Stimulated activated CD8-positive, alpha-beta memory T cell treated with anti-CD3 and anti-CD28 coated beads, Interleukin-2, amount 100 ng/mL, for 1 hour (primary cell): ENCODE measurements at places on chromosomes 1 and 21.
A peak's percentile ranks its signal among the peaks of the same experiment; 100 is the strongest.

DNA sequence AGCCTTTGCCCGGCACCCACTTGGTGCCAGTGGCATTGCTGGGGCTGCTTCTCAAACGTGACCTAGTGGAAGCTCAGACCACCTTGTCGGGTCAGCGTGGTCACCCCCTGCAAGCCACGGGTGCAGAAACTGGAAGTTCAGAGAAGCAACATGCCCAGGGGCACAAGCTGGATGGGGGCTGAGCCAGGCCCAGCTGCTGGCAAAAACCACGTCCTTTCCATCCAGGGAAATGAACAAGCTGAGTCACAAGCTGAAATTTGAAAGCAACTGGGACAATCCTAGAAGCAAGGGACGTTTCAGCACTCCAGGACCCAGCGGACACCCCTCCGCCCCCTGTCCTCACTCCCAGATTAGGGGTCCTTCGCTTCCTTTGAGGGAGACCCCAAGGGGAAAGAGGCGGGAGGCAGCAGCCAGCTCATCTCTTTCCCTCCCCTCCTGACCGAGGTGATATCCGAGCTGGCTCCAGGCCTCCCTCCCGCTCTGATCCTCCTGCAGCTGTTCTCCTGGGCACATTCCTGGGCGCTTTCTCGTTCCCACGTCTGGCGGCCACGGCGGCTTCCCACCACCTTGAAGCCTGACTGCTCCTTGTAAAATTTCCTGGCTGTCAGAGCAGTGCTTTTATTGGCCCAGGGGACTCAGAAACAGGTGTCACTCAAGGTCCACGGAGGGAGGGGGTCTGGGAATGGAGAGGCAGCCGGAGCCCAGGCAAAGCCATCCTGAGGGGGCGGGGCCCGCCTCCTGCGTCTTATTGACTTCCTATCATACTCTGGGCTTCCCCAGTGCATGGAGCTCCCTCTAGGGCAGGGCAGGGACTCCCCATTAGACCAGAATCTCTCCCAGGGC is 62.8 kb downstream of the PAX7 start:
- no peak for DNase-seq

DNA sequence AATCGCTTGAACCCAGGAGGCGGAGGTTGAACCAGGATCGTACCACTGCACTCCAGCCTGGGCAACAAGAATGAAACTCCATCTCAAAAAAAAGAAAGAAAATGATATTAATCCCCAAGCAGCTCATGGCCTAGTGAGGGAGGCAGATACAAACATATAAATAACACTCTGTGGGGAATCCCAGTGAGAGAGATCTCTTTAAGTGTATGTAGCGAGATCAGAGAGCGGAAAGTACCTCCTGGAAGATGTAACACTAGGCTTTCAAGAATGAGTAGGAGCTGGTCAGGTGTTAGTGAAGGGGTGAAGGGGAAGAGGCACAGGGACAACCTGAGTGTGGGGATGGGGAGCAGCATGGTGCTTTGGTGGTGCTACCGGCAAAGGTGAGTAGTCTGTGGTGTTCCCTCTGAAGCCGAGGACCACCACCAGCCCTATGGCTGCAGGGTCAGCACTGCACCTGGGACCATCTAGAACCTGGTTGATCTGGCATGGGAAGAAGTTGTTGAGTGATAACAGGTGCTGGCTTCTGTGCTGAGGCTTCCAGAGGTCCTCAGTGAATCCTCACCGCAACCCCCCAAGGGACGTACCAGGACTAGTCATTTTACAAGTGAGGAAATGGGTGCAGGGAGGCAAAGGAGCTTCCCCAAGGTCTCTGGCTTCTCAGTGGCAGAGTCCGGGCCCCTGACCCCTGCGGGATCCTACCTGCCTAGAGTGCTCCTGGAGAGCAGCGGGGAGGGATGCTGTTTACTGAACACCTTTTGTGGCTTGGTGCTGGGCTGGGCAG is 367.6 kb upstream of the VAMP3 start:
- DNase-seq: no peak

- DNase-seq: no peak
These were observed 67.0 kb upstream of the SSX2IP start for GRCh38 chr1:84757301-84757700.

DNA sequence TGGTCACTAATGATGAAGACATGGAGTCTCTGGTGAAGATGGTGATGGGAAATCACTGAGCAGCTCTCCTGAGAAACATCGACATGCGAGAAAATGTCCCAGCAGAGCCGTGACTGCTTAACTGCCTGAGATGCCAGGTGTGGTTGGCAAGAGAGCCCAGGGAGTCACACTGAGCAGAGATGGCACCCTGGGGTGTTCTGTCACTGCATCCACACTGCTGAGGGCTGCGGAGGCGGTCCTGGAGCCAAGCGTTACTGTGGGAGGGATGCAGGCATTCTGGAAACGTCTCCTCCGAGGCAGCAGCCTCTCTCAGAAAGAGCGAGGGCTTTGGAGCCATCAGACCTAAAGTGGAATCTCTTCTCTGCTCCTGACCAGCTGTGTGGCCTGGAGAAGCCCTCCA is 57.2 kb downstream of the EPHB2 start:
- no peak for DNase-seq

DNA sequence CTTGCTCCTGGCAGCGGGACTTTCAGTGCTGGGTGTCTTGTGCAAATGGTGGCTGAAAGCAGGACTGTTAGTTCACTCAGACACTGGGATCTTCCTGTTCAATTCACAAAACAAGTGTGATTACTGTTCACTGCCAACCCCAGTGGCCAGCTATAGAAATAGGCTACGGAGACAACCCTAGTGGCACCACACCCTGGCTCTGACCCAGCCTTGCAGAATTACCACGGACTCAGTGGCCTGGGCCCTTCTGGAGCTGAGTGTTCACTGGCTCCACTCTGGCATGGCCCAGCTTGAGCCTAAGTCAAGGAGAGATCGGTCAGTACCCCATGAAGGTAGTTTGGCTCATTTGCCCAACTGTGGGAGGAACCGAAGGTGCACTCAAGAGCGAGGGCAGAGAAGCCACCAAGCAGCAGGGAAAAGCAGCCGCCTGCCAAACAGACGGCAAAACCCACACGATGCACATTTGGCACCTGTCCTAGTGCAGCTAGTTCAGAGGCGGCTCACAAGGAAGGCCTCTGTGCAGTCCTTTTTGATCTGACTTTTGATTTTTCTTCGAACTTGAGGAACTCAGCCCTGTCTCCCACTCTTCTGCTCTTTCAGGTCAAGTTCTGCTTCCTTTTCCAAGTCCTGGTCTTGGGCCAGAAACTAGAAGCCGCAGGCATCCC is 5.9 kb downstream of the KIAA2013 start:
- DNase-seq: no peak

DNA sequence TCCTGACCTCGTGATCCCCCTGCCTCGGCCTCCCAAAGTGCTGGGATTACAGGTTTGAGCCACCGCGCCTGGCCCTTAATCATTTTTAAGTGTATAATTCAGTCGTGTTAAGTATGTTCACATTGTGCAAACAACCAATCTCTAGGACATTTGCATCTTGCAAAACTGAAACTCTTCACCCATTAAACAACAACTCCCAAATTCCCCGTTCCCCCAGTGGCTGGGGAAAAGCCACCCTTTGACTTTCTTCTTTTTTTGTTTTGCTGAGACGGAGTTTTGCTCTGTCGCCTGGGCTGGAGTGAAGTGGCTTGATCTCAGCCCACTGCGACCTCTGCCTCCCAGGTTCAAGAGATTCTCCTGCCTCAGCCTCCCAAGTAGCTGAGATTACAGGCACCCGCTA is 6.5 kb upstream of the THEMIS2 start:
- DNase-seq: no peak

DNA sequence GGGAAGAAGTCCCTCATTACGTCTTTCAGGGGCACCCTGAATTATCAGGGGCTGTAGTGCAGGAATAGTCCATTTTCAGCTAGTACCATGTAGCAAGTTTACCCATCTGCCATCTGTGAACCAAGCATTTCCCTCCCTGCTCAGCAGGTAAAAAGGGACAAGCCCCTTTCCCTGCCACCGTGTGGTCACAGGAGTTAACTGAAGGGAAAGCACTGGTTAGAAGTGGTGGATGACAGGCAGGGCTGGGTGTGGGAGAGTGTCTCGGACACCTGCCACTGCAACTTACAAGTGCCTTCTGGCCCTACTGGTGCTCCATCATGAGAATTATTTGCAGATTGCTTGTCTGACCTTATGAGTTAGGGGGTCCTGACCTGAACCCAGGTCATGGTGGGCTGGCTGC is 32.0 kb upstream of the IGSF5 start:
- no peak for DNase-seq

DNA sequence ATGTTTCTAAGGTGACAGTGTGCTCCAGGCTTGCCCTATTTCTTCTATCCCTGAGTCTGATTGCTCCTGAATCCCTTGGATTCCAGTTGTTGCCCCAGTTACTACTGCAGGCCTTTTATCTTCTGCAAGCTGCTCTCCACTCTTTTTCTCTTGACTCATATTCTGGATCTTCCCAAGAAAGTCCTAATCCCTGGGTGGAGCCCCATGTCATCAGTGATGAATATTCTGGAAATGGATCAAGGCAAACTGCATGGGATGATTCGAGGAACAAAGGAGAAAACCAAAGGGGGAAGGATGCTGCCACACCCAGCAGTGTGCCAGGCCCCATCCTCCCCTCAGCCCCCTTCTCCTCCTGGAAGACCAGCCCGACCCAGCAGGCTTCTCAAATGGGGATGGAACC is 63.3 kb upstream of the ATP2B4 start:
- DNase-seq: no peak

GRCh38 chr1:63274371-63274770 is 48.0 kb upstream of the FOXD3 start:
- no peak for DNase-seq

GRCh38 chr1:232182236-232182635 is 447.7 kb downstream of the SIPA1L2 start:
- DNase-seq: no peak

- no peak for DNase-seq
These were observed 33.4 kb downstream of the PTGER3 start for GRCh38 chr1:71014178-71014579.

- DNase-seq: no peak
These were observed 4.1 kb downstream of the NUAK2 start for GRCh38 chr1:205317311-205317917.

- DNase-seq: no peak
These were observed 31.4 kb downstream of the CLCA1 start for GRCh38 chr1:86499987-86500593.

GRCh38 chr1:222654849-222655248 is 37.0 kb downstream of the MIA3 start:
- DNase-seq: peak; percentile 55
